WTC11 (cell line): ENCODE measurements at places on chromosomes 5 and 9. TPM values are rescaled to one million over a fixed set of nuclear protein-coding genes. Genes with fewer than 3 reads are reported as not detected.
A peak's percentile ranks its signal among the peaks of the same experiment; 100 is the strongest.

The DRD1 gene
- 0.07 TPM in 2 of 3 replicates, not detected in the other for total RNA-seq

The DAP gene
- total RNA-seq = 46.7 to 47.7 TPM (median 47.5 TPM) in 3 replicates

The BTNL3 gene
- total RNA-seq = not detected in 3 replicates

GRCh38 chr5:177966009-177966838 is 29.8 kb downstream of the PROP1 start:
- H3K36me3 ChIP-seq = peaks cover 28% of the 10 kb centered on the region
- no peak overlapping the region for H3K27ac ChIP-seq
- DNase-seq = no peak

GRCh38 chr5:148816357-148816756 is 10.1 kb upstream of the ADRB2 start:
- no peaks in the 10 kb centered on the region for H3K4me1 ChIP-seq
- no peak overlapping the region for H3K4me3 ChIP-seq
- H3K27ac ChIP-seq = no peak overlapping the region
- no peak for DNase-seq
- H3K27me3 ChIP-seq = no peaks in the 10 kb centered on the region

DNA sequence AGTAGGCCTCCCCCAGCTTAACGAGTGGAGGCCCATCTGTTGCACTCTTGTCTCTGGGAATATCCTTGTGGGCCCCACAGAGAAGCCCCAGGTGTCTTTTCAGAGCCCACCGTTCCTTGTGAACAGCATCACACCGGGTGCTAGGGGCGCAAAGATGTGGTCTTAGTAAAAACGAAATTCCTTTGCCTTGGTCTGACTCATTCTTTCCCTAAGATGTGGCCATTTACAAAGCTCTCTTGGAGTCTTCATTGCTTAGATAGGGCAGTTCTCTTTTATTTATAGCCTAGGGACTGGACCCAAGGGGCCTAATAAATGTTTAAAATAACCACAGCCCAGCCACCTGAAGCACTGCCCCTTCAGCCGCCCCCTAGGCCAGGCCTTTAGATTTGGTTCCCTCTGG is 52.8 kb upstream of the RPL26L1 start:
- peaks cover 21% of the 10 kb centered on the region for H3K4me1 ChIP-seq
- peaks cover 14% of the 10 kb centered on the region for H3K36me3 ChIP-seq
- H3K27me3 ChIP-seq = no peaks in the 10 kb centered on the region
- no peak overlapping the region for H3K27ac ChIP-seq
- no peak overlapping the region for H3K4me3 ChIP-seq
- DNase-seq = no peak

DNA sequence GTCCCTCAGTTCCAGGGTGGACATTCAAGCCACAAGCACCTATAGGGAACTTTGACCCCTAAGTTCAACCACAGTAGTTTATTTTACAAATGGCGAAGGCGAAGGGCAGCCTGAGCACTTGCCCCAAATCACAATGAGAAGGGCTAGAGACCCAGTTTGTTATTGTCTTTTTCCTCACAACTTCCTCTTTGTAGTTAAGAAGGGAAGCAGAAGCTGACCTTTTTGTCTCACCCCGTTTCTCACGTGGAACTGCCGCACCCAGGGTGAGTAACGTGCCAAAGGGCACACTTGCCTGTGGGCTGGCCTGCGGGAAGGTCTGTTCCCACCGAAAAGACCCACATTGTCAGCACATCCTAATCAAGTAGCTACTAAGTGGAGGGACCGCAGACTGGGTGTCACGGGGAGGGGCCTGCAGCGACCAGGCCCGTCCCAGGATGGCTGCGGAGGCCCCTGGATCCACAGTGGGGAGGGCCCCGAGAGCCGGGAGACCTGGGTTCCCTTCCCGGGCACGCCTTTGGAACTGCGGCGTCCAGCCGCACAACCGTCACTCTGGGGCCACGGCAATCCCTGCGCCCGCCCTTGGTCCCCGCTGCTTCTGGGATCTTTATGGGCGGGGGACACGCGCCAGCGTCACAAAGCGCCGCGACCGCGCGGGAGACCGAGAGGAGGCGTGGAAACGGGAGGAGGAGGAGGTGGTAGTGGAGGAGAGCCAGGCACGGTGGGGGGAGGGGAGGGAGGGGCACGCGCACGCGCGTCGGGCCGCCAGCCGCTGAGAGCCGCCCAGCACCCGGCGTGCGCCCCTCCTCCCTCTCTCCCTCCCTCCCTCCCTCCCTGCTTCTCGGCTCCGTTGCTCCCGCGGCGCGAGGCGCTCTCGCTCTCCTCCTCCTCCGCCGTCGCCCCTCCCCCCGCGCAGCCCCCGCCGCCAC is at the start of gene UBE2R2:
Gene UBE2R2, plus strand, starts transcription at position 834 of the 926 bp plus-strand sequence. CDS start 598 bp downstream, outside the sequence.
- H3K27me3 ChIP-seq = no peaks in the 10 kb centered on the region
- DNase-seq = peak; percentile 78
- peaks cover 36% of the 10 kb centered on the region for H3K4me1 ChIP-seq
- H3K4me3 ChIP-seq = peak within 1 kb of the TSS; percentile 86

GRCh38 chr9:123660691-123661466 is 269.0 kb downstream of the DENND1A start:
- DNase-seq = no peak
- H3K36me3 ChIP-seq = peaks cover 32% of the 10 kb centered on the region
- H3K27me3 ChIP-seq = no peaks in the 10 kb centered on the region; the same call in 1 of the 2 replicates
- no peak overlapping the region for H3K4me3 ChIP-seq

DNA sequence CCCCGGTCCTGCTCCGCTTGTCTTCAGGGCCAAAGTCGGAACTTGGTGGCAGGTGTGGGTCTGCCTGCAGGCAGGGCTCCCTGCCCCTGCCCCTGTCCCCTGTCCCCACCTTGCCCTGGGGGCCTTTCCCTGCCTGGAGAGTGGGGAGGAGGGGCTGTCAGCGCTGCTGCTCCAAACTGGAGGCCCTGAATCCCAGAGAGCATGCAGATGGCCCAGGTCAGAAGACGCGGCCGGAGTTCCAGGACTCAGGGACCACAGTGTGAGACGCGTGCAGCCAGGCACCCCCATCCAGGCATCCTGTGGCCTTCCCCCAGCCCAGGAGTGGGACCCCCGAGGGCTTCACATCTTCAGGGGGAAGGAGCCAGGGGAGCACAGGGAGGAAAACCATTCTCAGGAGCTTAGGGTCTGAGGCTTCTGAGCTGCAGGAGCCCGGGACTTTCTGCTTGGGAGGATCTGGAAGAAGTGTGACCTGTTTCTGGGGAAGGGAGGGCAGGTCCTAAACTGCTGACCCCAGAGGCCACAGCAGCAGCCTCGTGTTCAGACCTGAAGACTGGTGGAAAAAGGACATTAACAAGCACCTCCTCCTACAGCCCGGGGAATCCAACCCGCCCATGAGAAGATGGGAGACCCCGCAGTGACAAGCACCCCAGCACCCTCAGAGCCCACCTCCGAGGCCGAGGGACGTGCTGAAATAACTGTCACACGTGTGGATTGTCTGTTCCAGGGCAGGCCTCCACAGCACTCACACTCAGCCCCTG is 38.0 kb downstream of the RASGEF1C start:
- no peaks in the 10 kb centered on the region for H3K36me3 ChIP-seq
- H3K27me3 ChIP-seq = no peaks in the 10 kb centered on the region; the same call in 1 of the 2 replicates
- peaks cover 11% of the 10 kb centered on the region for H3K4me1 ChIP-seq
- H3K4me3 ChIP-seq = no peak overlapping the region

- no peak overlapping the region for H3K4me3 ChIP-seq
- no peaks in the 10 kb centered on the region for H3K27me3 ChIP-seq
- no peak overlapping the region for H3K27ac ChIP-seq
- H3K36me3 ChIP-seq = peaks cover 4% of the 10 kb centered on the region; the same call in 1 of the 2 replicates
- no peak for DNase-seq
- H3K4me1 ChIP-seq = no peaks in the 10 kb centered on the region
Observed at GRCh38 chr5:87210743-87211142, 56.9 kb upstream of the RASA1 start.

GRCh38 chr9:107216329-107216728 is 66.8 kb upstream of the RAD23B start:
- no peaks in the 10 kb centered on the region for H3K27me3 ChIP-seq
- H3K4me1 ChIP-seq = peaks cover 7% of the 10 kb centered on the region; the same call in 1 of the 2 replicates
- no peak overlapping the region for H3K4me3 ChIP-seq

DNA sequence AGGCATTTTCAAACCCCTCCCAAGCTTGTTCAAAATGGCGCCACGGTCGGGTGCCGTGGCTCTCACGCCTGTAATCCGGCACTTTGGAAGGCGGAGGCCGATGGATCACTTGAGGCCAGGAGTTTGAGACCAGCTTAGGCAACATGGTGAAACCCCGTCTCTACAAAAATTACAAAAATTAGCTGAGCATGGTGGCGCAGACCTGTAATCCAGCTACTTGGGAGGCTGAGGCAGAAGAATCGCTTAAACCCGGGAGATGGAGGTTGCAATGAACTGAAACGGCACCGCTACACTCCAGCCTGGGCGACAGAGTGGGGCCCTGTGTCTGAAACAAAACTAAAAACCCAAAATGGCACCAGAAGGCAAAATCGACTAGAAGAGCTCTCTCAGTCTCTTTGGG is 142.0 kb downstream of the MTX3 start:
- no peak overlapping the region for H3K4me3 ChIP-seq
- H3K27ac ChIP-seq = no peak overlapping the region
- H3K36me3 ChIP-seq = no peaks in the 10 kb centered on the region
- no peaks in the 10 kb centered on the region for H3K27me3 ChIP-seq

GRCh38 chr9:136958473-136958872 is 6.4 kb downstream of the LCN12 start:
- H3K36me3 ChIP-seq = no peaks in the 10 kb centered on the region
- no peak overlapping the region for H3K27ac ChIP-seq

DNA sequence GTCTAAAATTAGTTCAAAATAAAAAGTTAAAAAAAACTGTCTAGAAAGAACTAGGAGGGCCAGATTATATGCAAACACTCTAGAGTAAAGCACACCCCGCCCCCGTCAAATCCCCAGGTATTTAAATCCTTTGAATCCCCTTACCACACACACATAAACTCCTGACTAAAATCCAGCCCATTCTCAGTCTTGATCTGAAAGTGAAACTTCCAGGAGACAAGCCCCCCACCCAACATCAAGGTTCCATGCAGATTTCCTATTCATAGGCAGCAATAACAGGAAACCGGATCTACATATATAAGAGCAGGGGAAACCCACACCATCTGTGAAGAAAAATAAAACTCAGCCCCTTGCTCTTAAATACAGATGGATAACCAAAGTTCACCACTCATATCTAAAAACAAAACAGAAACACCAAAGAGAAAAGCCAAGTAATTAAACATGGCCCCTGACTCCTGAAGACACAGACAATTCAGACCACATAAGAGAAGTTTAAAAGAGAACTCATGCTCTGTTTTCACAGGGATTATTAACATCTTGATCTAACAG is 42.3 kb downstream of the MARCHF3 start:
- H3K4me3 ChIP-seq = no peak overlapping the region
- H3K27me3 ChIP-seq = no peaks in the 10 kb centered on the region
- peak overlapping the region; percentile 91 for H3K27ac ChIP-seq
- peaks cover 13% of the 10 kb centered on the region for H3K36me3 ChIP-seq

DNA sequence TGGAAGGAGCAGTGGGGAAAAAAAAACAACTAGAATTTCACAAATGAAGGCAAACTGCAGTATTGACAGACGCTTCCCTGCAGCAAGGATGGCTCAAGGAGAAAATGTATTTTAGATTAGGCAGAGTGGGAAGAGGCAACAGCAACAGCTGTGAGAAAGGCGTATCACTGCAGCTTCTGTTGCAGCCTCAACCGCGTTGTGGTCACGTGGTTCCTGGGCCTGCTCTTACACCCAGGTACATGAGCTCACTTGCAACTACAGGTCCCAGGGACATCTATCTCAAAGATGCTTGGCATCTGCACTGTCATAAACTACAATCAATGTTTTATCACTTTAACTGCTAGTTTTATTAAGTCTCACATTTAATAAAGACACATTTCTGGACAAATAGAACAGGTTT is 36.0 kb upstream of the GOLM1 start:
- H3K4me1 ChIP-seq = peaks cover 29% of the 10 kb centered on the region
- DNase-seq = no peak
- no peaks in the 10 kb centered on the region; the same call in 1 of the 2 replicates for H3K27me3 ChIP-seq
- H3K27ac ChIP-seq = no peak overlapping the region
- no peak overlapping the region for H3K4me3 ChIP-seq

DNA sequence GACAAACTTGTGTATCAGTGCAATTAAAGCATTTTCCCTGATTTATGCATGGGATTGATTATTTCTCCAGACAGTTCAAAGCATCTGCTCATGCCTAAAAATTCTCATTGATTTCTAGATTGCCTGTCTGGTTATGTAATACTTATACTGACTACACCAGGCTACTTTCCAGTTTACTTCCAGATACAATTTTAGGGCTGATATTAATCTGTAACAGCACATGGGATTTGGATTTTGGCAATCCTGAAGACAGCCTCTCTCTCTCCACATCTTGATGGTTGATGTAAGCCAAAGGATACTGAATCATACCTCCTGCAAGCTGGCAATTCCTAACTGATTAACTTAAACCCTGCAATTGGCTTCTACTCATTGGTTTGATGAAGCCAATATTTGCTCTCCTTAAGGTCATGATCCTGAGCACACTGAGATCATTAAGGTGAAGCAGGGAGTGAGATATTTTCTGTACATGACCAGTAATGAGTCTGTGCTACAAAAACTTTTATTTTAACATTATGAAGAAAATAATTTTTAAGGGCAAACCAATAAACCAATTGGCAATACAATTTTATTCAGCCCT is 25.7 kb upstream of the FBXL7 start:
- H3K36me3 ChIP-seq = peaks cover 9% of the 10 kb centered on the region
- no peak for DNase-seq
- H3K4me1 ChIP-seq = no peaks in the 10 kb centered on the region
- H3K4me3 ChIP-seq = no peak overlapping the region

GRCh38 chr5:179964015-179964414 is 56.3 kb upstream of the TBC1D9B start:
- H3K27me3 ChIP-seq = no peaks in the 10 kb centered on the region
